Kidney capillary endothelial cell (primary cell): ENCODE measurements at places on chromosomes 5 and 9.

- DNase-seq, result no peak
Observed at GRCh38 chr5:138096997-138097828, 13.4 kb downstream of the WNT8A start.

GRCh38 chr5:10355071-10355889 is 1.8 kb downstream of the MARCHF6 start:
- DNase-seq, result peak; percentile 39

GRCh38 chr5:41334221-41334620 is 120.9 kb upstream of the C6 start:
- no peak for DNase-seq

GRCh38 chr9:18890372-18890771 is 142.6 kb downstream of the SAXO1 start:
- DNase-seq, result no peak

GRCh38 chr5:44300551-44300950 is 88.7 kb downstream of the FGF10 start:
- no peak for DNase-seq

- DNase-seq, result peak; percentile 46
Observed at GRCh38 chr9:134778841-134779411, 101.7 kb upstream of the FCN2 start.

GRCh38 chr9:75869236-75869635 is 21.2 kb upstream of the PCSK5 start:
- DNase-seq, result no peak
